ENCODE measurements at places on chromosomes 13 and 19.

DNA sequence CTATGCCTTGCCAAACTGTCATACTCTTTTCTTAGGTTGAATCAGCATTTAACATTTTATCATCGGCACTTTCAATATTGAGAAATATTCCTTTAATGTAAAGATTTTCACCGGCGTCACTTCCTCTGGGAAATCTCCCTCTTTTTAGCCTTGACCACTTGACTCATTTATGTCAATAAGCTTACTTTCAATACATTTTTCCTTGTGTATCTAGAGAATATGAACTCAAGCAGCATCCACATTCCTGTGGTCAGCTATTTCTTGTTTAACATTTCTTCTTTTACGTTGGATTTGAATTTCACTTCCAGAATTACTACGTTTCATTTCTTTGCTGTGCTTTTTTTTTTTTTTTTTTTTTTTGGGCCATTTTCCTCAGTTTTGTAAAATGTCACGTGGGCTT is 271.2 kb upstream of the HTR2A start:
- DNase-seq = no peak

DNA sequence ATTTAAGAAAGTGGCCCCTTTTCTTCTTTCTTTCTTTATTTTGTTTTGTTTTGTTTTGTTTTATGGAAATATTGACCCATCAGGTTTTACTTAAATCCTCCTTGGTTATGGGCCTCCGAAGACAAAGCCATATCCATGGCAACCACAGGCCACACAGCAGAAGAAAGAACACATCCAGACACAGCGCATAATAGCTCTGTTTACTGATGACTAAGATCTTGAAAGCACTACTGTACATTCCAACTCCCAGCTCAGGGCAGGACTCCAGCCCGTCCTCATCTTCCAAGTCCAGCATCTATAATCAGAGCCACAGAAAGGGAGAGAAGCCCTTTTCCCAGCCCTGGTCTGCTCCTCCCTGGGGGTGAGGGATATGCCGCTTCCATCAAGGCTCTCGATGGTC is 84.3 kb downstream of the NUFIP1 start:
- peak; percentile 82 for DNase-seq

GRCh38 chr13:45198924-45199323 is 1.9 kb downstream of the KCTD4 start:
- DNase-seq = no peak

DNA sequence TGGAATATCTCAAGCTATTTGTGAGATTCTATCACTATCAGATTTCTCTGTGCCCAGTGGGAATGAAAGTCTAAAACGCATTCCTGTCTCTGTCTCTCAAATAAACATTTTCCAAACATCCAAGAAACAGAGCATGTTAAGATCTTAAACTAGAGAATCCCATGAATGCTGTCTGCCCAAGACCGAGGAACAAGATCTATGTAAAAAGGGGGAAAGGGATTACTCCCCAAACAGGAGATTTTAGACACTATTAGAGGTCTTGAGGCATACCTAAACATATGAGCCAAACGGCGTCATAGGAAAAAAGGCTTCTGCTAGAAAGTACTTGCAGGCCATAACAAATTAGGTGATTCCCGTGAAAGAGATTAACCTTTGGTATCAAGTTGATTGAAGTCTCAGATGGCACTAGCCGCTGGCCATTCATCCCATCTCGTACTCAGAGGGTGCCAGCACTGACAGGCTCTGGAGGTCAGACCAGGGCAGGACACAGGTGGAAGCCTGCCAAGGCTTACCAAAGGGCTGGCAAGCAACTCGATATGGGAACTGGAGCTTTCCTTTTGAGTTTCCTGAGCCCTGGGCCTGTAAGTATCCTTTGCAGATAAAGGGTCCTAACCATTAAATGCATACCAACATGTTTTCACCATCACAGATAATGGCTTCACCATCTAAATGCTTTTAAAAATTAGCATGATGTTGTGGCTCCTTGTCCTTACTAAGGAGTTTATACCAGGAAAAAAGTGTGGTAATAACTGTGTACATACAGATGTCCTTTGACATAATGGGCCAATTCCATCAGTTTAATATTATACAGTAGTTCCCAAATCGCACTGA is 225.2 kb downstream of the FOXO1 start:
- DNase-seq = peak; percentile 79

- no peak for DNase-seq
Observed at GRCh38 chr19:47658431-47659348, 49.8 kb downstream of the BICRA start.

DNA sequence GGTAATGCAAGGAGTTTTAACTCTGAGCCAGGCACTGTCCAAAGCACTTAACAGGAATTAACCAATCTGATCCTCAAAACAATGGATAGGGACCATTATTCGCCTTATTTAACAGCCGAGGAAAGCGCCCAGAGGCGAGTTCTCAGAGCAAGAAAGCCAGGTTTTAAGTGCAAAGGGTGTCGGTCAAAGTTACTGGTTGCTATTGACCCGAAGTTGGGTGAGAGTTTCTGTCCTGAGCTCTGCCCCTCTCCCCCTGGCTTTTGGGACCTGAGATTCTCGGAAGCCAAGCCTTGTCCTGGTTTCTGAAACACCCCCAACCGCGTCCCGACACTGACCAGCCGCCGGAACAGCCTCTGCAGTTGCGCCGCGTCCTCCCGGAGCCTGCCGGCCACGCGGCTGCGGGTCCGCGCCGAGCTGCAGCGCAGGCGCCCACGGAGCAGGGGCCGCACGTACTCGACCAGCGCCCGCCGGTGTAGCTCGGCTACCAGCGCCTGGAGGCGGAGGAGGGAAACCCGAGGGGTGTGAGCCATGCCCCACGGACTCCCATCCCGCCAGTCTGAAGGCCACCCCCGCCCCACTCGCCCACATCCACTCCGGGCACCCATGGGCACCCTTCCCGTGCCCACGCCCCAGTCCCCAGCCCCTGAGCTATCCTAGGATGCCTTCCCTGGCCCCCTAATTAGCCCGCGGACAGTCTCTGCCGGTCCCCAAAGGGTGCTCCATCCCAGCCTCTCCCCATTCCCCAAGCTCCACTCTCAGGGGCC is 27.8 kb downstream of the EXOC3L2 start:
- DNase-seq = no peak

DNA sequence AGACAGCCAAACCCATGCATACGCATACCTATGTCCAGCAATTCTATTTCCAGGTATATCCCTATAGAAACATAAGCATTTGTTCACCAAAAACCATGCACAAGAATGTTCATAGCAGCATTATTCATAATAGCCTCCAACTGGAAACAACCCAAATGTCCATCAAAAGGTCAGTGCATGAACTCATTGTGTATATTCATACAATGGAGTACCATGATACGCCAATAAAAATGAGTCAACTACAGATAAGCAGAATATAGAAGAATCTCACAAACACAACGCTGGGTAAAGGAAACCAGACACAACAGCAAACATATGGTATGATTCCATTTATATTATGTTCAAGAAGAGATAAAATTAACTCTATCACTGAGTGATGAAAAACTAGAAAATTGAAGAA is 23.8 kb downstream of the DEDD2 start:
- DNase-seq = no peak

DNA sequence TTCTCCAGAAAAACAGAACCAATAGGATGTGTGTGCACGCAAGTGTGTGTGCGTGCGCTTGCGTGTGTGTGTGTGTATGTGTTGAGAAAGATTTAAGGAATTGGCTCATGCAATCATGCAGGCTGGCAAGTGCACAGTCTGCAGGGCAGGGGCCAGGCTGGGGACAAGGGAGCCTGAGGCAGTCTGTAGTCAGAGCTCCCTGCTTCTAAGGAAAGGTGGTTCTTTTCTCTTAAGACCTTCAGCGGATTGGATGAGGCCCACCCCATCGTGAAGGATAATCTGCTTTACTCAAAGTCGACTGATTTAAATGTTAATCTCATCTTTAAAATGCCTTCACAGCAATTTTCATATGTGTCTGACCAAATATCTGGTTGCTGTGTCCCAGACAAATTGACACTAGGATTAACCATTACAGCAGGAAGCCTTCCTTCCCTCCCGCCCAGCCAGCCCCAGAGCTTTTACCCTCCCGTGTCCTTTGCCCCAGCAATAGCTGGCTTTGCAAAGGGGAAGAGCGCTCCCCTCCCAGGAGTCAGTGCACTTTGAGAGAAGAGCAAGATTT is 15.0 kb upstream of the NAXD start:
- DNase-seq = no peak

- DNase-seq = peak; percentile 66
Observed at GRCh38 chr13:36998624-36999041, 507 bp downstream of the ALG5 start.

DNA sequence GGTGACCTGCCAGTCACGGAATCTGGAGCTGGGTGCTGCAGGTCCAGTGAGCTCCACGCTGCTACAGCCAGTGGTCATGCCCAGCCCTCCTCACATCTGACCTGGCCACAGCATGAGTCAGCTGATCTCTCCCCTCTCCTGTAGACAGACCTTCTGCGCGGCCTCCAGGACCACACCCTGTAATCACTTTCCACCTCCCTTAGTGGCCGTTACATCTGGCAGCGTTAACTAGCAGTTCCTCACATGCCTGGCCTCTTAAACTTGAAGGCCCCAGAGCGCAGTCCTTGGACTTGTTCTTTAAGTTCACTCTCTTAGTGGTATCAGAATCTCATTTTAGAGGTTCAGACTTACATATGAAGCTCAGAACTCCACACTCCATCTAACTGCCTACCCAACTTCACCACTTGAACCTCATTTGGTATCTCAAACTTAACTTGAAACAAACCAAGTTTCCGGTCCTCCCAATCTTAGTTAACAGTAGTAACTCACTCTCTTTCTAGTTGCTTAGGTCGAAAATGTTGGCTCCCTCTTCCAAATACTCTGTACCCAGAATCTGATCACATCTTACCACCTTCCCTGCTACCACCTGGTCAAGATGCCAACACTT is 22.7 kb downstream of the MIPEP start:
- no peak for DNase-seq

Measured in suprapubic skin (tissue), 4 donors.